Activated T-cell treated with anti-CD3 and anti-CD28 coated beads, Interleukin-2, amount 50 U/mL, for 48 hours (primary cell): ENCODE measurements at places on chromosomes 13 and 19.
A peak's percentile ranks its signal among the peaks of the same experiment; 100 is the strongest.

GRCh38 chr13:74335370-74335769 lies 201.2 kb upstream of the KLF12 start:
- no peak for DNase-seq

GRCh38 chr13:21638319-21639282 lies 32.3 kb upstream of the FGF9 start:
- DNase-seq = no peak

DNA sequence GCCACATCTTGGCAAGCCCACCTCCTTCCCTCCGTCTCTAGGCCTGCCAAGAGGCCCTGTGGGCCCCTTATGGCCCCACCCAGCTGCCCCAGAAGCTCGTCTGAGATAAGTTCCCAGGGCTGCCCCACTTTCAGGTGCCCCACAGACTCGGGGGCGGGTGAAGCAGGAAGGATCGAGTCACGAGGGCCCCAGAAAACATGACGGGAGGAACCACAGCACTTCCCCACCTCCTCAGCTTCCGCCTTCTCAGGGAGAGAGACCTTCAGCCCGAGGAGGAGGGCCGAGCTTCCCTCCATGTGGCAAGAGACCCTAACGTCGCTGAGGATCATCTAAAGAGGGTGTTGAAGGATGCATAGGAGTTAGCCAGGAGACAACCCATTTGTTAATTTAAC lies 4.5 kb upstream of the IL12RB1 start:
- peak; percentile 89 for DNase-seq

GRCh38 chr19:28981518-28981917 lies 231.4 kb downstream of the UQCRFS1 start:
- DNase-seq = no peak

- no peak for DNase-seq
Measured at GRCh38 chr13:110254751-110255553, 52.0 kb downstream of the COL4A1 start.

GRCh38 chr13:50484472-50485113 lies 358.9 kb downstream of the DLEU7 start:
- DNase-seq = no peak

DNA sequence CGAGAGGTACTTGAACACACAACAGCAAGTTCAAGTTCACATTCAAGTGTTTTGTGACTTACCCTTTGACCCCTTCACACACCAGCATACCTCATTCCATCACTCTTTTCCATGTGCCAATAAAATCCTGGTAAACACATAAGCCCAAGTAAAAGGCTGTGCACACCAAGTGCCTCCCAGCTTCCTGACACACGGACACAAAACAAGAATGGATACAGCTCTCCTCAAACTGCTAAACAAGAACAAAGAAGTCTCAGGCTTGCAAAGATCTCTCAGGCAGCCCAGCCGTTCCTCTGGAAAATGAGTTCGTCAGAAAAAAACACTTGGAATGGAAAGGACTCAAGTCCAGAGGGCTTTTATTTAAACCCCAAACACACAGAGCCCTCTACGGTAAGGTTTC lies 83.7 kb downstream of the NUFIP1 start:
- DNase-seq = no peak

GRCh38 chr13:42364613-42365000 lies 92.7 kb downstream of the AKAP11 start:
- DNase-seq = no peak

GRCh38 chr13:32024750-32025149 lies 6.8 kb upstream of the FRY start:
- DNase-seq = no peak

GRCh38 chr13:24995225-24995804 lies 100.6 kb upstream of the PABPC3 start:
- peak; percentile 46 for DNase-seq

GRCh38 chr13:92494915-92495314 lies 731.7 kb upstream of the GPC6 start:
- no peak for DNase-seq

- no peak for DNase-seq
Measured at GRCh38 chr13:58093394-58093793, 461.9 kb downstream of the PCDH17 start.

DNA sequence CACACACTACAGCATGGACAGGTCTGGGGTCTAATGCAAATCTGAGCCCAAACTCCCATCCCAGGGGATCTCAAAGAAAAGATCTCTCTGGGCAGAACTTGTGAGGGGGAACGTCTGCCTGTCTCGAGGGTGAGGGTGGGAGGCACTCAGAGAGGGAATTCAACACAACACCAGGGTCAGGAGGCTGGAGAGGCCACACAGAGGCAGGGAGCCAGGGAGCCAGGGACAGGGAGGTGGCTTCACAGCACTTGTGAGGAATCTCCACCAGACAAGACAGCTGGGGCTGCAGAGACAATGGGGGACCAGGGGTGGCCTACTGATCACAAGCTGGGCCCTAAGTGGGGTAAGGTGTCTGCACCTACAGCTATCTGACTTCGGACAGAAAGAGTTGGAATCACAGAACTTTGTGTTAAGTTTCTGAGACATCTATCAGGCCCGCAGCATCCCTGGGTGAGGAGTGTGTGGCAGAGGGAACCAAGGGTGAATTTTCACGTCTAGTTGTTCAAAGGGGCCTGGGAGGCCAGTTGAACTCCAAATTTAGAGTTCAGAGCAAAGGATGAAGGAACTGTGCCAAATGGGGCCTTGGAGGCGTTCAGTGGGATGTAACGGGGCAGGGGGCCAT lies 12.7 kb upstream of the AKAP8L start:
- DNase-seq = no peak

DNA sequence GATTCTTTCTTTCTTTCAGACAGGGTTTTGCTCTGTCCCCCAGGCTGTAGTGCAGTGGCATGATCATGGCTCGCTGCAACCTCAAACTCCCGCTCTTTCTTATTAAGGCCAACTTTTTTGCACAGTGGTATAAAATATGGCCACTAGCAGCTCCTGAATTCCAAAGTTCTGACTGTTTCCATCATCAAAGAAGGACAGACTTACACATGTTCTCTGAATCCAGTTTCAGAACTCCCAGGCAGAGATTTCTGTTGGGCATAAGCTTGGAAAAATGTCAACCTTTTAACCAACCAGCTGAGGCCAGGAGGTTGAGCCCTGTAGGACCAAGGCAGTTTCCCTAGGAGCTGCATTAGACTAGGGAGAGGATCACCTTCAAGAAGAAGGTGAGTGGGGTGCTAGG lies 184.1 kb downstream of the HS6ST3 start:
- DNase-seq = no peak

GRCh38 chr13:98275681-98276171 lies 98.7 kb upstream of the RNF113B start:
- no peak for DNase-seq

GRCh38 chr13:87676254-87677042 lies 5.3 kb downstream of the SLITRK5 start:
- no peak for DNase-seq

DNA sequence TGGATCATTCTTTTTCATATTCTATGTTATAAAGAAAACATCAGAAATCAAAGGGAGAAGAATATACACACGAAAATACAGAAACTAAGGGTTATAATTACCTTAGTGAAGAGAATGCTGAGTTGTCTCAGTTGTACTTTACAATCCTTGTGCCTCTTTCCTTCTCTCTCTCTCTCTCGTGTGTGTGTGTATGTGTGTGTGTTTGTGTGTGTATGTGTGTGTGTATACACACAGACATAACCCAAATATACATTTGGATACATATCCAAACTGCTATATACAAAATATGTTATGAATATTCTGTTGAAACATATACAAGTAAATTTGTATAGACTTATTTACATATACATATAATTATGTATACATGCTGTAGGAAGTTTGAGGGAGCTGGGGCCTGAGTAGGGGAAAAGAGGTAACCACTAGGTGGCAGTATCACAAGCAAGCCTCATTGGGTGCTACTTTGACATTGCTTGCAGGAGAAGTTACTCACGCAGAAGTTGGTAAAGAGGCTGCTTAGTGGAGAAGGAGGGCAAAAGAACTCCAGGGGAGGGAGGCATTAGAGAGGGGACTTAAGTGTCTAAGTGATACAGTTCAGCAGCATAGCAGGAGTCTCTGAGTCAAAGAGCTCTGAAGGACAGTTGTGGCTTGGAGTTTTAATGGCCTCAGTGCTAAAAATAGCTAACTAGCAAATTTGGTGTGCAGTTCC lies 465.1 kb upstream of the PCDH20 start:
- no peak for DNase-seq

DNA sequence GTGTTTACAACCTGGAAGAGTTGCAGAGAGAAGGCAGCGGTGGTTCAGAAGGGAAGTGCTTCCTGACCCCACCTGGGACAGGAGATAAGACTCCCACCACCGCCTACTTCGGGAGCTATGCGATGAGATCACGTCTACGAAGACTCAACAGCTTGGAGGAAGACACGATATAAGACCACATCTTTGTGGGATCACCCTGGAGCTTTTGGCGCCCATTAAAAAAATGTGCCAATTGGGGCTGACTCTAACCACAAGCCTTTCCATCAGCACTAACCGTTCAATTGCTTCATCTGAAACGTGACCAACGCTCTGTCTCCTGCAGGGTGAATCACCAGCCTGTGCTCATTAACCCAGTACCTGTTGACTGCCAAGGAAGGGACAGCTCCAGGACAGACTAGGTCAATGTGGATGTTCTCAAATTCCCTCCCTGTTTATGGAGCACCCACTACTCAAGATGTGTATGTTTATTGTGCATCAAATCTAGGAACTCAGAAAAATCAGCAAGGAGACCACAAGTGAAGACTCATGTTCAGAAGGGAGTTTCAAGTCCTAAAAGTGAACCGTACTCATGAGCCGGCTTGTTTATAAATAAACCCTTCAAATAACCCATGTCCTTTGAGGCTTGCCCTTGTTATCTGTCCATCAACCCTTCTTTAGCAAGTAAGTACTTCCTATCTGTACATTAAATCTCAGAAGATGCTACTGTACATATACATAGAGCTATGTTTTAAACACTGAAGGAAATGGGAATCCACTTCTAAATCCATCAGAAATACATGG lies 67.5 kb downstream of the LATS2 start:
- DNase-seq = no peak

DNA sequence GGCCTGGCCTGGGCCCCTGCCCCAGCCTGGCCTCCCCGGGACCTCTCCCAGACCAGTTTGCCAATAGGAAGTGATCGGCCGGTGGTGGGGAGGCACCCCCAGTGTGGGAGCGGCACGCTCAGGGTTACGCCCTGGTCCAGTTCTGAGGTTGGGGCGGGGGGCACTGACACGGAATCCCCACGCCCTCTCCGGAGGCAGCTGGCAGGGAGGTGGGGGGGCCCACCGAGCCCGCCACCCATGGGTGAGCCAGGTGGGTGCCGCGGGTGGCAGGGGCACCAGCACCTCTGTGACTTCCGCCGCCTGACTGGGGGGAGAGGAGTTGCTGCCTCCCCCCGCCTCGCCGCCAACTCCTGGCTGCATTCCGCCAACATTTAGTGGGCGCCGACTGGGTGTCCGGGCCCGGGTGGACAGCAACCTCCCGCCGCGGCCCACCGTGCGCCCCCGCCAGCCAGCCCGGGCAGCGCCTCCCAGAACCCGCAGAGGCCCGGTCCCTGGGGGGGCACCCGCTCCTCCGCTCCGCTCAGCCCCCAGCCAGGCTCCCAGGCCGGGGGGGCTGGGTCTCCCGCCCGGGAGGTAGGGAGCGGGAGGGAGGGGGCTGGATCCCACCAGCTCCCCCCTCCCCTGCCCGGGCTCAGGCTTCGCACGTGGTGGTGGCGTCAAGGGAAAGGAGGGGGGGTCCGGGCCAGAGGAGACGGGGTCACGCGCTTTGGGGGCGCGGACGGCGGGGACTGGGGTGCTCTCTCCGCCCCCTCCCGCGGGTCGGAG lies 2.0 kb downstream of the ZBTB7A start:
- DNase-seq = peak; percentile 59

DNA sequence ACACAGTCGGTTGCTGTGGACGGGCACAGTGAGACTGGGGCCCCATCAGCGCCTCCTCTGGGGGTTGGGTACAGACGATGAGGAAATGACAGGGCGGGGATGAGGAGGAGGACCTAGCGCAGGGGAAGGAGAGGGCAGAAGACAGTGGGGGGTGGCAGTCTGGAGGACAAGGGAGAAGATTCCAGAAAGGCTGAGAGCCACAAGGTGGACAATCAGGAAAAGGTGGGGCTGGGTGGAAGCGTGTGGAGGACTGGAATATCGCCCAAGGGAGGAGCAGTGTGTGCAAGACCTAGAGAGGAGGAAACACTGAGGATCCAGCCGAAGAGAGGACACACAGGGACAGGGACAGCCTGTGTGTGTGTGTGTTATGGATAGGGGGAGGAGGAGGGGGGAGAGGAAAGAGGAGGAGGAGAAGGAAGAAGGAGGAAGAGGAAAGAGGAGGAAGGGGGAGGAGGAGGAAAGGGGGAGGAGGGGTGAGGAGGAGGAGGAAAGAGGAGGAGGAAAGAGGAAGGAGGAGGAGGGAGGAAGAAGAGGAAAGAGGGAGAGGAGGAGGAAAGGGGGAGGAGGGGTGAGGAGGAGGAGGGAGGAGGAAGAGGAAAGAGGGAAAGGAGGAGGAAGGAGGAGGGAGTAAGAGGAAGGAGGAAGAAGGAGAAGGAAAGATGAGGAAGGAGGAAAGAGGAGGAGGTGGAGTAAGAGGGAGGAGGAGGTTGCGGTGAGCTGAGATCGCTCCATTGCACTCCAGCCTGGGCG lies 15.8 kb upstream of the GARIN5A start:
- DNase-seq = peak; percentile 53

DNA sequence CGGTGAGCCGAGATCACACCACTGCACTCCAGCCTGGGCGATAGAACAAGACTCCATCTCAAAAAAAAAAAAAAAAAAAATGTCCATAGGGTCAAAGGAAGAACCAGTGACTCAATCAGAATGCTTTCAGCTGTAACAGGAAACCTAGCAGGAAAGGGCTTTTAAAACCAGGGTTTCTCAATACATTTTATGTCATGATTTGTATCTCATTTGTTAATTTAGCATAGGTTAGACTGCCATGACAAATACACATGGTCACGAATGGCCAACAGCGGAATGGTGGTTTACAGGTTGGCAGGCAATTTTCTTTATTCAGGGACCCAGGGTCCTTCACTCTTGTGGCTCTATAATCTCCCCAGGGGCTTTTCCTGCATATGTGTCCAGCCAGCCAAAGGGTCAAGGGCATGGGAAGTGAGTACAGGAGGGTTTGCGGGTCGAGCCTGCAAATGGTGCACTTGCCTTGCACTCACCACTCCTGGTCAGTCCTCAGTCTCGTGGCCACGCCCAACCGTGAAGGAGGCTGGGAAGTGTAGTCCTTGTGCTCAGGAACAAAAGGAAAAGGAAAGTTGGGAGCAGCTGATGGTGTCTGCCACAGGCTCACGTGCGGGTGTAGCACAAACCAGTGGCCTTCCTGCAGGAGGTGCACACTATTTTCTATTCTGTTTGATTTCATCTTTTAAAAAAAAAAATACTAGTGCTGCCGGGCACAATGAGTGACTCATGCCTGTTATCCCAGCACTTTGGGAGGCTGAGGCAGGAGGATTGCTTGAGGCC lies 14.8 kb downstream of the DHX34 start:
- DNase-seq = no peak

DNA sequence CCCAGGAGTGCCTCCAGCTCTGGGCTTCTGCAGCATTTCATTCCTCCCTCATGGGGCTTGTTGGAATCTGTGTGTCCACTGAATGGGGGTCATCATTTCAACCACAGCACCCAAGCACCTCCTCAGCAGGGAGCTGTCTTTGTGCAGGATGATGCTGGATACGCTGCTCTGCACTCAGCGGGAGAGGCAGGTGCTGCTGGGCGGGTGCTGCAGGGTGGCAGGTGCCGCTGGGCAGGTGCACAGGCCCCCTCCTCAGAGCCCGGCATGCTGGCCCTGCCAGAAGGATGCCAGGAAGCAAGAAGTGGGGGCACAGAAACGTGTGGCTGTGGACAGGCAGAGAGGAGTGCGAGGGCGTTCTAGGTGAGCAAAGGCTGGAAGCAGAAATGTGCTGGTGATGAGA lies 121.8 kb upstream of the VSTM2B start:
- no peak for DNase-seq
